Esophagus squamous epithelium (tissue), 5 donors: ENCODE measurements at places on chromosomes 12 and 14. TPM values are rescaled to one million over a fixed set of nuclear protein-coding genes. Genes with fewer than 3 reads are reported as not detected.

The FAM90A1 gene
- 0.18 TPM for total RNA-seq

The TRHDE gene
- total RNA-seq: 0.95 TPM

GRCh38 chr12:59036347-59036746 is 116.0 kb upstream of the LRIG3 start:
- no peaks in the 10 kb centered on the region for H3K27me3 ChIP-seq
- no peak overlapping the region for H3K4me3 ChIP-seq
- H3K27ac ChIP-seq: peak overlapping the region; percentile 67
- no peaks in the 10 kb centered on the region for H3K36me3 ChIP-seq

DNA sequence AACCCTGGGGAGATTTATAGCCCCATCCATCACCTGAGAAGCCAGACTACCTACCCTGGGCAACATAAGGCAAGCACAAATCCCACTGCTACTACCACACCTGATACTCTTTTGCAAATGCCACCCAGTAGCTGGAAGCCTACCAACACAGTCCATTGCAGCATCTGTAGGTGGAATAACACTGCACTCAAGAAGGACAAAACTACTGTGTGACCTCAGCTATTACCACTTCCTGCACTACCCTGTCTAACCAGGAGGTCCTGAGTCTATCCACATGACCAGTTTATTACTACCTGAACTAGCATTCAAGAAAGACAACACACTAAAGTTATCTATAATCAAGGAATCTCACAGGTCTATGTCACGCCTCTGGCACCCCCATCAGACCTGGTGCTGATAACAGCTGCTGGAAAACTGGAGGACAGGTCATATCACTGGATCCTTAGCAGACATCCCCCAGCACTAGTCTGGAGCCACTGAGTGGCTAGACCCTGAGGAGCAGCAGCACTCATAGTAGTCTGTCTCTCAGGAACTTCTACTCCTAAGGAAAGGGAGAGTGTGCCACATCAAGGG is 2.9 kb upstream of the CLEC1A start:
- no peak overlapping the region for H3K4me3 ChIP-seq
- H3K36me3 ChIP-seq: no peaks in the 10 kb centered on the region
- no peaks in the 10 kb centered on the region for H3K27me3 ChIP-seq
- H3K4me1 ChIP-seq: peaks cover 12% of the 10 kb centered on the region

The RIPK3 gene
- total RNA-seq: 13.2 TPM

DNA sequence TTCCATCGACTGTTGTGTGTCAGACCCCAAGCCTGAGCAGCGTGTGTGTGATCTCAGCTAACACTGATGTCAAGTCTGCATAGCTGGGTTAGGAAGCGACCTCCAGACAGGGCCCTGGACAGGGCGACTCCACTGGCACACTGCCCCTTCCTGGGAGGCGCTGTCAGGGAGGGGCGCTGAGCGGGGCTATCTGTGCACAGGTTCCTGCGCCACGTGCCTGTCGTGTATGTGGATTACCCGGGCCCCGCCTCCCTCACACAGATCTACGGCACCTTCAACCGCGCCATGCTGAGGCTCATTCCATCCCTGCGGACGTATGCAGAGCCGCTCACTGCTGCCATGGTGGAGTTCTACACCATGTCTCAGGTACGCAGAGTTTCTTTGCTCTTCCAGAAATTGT is 53.9 kb downstream of the DYNC1H1 start:
- no peak overlapping the region for H3K4me3 ChIP-seq
- H3K27me3 ChIP-seq: no peaks in the 10 kb centered on the region
- DNase-seq: no peak

The OR4E2 gene
- not detected for total RNA-seq

DNA sequence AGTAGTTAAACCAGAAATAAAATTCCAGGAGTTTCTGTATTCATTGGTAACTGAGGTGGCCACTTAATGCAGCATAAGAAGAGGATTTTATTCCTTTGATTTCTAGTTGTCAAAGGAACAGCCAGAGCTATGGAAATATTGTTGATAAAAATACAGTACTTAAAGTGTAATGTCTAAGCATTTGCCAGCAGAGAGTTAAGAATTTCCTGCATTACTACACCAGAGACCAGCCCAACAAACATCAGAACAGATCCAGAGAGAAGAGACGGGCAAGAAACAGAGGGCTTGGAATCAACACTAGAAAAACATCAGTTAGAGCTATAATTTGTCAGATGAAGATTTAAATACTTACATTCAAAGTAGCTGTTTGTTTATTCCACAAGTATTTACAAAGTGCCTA is 77.9 kb downstream of the ST8SIA1 start:
- no peak overlapping the region for H3K4me3 ChIP-seq
- no peaks in the 10 kb centered on the region for H3K4me1 ChIP-seq
- no peak for DNase-seq
- no peak overlapping the region for H3K27ac ChIP-seq
- no peaks in the 10 kb centered on the region for H3K36me3 ChIP-seq

GRCh38 chr14:81423504-81423903 is 23.4 kb upstream of the STON2 start:
- H3K27ac ChIP-seq: peak overlapping the region; percentile 27
- peaks cover 5% of the 10 kb centered on the region for H3K4me1 ChIP-seq
- H3K36me3 ChIP-seq: peaks cover 9% of the 10 kb centered on the region

- DNase-seq: no peak
- no peaks in the 10 kb centered on the region for H3K27me3 ChIP-seq
- peak overlapping the region; percentile 91 for H3K27ac ChIP-seq
- H3K4me1 ChIP-seq: peaks cover 100% of the 10 kb centered on the region
- no peak overlapping the region for H3K4me3 ChIP-seq
- no peaks in the 10 kb centered on the region for H3K36me3 ChIP-seq
Observed at GRCh38 chr12:6215932-6216494, 15.8 kb downstream of the CD9 start.
